Activated gamma-delta T cell treated with Interleukin-2 at 50 U/mL for 16 hours (primary cell): ENCODE measurements at places on chromosomes 16 and 17.

DNA sequence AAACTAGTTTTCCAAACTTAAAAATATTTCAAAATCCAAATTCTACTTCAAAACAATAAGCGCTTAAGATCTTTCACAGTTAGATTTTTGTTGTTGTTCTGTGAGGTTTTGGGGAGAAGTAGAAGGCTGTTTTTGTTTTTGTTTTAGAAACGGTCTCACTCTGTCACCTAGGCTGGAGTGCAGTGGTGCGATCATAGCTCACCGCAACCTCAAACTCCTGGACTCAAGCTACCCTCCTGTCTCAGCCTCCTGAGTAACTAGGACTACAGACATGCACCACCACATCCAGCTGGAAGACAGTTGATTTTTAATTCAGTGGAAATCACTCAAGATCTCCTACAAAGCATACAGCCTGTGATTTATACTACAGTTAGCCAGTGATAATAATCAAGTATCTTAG, 2.7 kb downstream of the SHCBP1 start:
- no peak for DNase-seq

DNA sequence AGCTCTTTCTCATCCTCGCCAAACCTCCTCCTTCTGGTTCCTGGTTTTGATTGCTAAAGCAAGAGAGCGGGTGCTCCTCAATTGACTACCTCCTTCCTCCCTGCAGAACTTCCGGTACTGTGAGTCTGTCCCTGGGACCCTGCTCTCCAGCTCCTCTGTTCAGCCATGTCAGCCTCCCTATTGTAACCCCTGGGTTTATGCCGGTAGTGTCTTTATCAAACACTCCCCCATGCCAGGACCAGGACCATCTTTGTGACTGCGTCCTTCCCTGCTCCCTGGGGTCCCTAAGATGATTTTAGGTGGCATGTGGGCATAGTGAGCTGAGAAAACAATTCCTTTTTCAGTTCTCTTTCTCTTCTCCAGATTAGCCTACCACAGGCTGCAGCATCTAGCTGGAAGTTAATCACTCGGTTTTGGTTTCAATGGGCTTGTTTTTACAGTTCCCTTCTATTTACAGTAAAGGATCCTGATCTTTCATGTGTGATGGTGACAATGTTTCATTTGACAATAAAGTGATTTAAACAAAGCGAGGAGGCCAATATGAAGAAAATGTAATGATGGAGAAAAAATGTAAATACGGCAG, 27.7 kb upstream of the IL21R start:
- DNase-seq = no peak

DNA sequence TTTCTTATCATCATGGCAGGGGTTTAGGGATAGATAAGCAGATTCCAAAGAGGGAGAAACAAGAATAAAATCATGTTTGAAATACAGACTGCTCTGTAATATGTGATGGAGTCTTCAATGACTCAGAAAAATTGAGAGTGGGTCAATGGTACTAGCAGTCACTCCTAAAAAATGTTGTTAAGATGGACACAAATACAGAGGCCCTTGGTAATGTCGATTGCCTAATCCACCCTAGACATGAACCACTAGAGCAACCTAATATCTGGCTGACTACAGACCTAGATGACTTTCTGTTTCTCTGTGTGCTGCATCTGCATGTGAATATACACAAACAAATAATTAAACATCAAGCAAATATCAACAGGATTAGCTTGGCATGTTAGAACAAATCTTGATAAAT, 135.8 kb downstream of the CDH8 start:
- no peak for DNase-seq

- DNase-seq = no peak
Measured at GRCh38 chr17:9612006-9612405, 33.3 kb upstream of the USP43 start.

DNA sequence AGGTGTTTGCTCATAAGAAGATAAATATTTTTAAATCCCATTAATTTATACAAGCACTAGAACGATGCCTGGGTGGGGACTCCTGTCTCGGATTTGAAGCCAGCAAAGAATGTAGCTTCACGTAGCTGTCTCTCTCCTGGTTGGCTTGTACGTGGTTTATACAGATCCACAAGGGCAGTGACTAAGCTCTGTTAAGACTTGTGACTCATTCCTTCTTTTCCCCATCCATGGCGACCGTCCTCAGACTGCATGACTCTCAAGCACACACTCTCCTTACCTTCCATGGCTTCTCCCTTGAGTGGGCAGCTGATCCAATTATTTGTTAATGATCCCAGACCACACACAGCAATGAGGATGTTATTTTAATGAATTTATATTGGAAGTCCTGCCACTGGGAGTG, 679.7 kb upstream of the SOX9 start:
- DNase-seq = no peak
